ENCODE measurements at places on chromosomes 6 and 20.

- no peak for DNase-seq
These were observed 17.1 kb upstream of the CALHM6 start for GRCh38 chr6:116444092-116444491.

DNA sequence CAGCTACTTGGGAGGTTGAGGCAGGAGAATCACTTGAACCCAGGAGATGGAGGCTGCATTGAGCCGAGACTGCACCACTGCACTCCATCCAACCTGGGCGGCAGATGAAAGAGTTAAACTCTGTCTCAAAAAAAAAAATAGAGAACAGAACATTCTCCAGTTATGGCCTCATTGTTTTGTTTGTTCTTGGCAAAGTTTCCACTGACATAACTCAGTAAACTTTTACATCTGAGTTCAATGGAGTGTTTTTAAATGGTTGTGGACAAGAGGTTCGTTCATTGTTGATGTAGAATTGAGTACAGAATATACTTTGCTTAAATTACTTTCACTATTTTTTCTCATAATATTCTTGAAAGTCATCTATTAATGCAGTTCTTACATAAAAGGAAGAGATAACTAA is 42.2 kb upstream of the IFNGR1 start:
- peak; percentile 34 for DNase-seq

DNA sequence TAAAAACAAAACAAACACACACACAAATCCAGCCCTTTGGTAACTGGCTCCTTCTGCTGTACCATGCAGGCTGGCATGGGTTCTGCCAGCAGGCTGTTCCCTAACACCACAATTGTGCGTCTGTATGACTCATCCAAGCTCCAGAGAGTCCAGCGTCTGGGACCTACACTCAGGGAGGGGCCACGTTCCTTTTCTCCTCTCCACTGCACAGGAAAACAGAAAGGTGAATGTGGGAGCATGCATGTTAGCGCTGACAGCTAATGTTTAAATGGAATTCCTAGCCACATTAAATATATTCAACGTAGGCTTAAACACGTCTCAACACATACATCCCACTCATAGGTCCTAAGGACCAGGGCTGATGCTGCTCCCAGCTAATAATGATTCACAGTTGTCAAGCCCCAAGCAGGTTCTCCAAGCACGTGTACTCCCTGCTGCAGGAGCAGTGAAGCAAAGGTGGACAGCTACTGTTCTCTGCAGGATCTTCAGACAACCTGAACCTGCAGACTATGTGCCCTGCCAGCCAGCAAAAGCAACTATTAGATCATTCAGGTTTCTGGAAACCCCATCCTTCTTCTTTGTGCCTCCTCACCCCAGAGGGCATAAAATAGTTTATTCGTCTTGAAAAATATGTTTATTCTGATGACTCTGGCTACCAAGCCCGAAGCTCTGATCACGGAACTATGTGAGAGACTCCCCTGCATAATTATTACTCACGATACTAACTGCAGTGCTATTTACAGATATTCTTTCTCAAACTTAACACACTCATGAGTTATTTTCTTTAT is 20.9 kb downstream of the MAP1LC3A start:
- DNase-seq: no peak

GRCh38 chr20:47489448-47489872 is 12.2 kb upstream of the NCOA3 start:
- no peak for DNase-seq

GRCh38 chr20:22887796-22888195 is 147.3 kb upstream of the SSTR4 start:
- DNase-seq: no peak

DNA sequence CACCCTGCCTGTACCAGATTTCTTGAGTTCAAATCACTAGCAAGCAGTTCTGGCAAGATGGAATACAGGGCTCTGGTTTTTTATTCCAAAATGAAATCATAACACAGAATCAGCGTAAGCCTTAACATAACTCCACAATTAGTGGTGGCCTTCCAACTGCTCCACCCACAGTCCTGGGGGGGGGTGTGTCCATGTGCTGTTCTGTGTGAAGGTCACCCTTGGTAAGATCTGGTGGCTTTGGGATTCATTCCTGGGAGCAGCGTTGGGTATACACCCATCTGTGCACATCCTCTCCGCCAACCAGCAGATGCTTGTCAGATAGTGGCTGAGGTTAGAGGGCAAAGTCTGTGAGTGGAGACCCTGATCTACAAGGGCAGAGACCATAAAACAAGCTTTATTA is 49.9 kb upstream of the CD83 start:
- no peak for DNase-seq

DNA sequence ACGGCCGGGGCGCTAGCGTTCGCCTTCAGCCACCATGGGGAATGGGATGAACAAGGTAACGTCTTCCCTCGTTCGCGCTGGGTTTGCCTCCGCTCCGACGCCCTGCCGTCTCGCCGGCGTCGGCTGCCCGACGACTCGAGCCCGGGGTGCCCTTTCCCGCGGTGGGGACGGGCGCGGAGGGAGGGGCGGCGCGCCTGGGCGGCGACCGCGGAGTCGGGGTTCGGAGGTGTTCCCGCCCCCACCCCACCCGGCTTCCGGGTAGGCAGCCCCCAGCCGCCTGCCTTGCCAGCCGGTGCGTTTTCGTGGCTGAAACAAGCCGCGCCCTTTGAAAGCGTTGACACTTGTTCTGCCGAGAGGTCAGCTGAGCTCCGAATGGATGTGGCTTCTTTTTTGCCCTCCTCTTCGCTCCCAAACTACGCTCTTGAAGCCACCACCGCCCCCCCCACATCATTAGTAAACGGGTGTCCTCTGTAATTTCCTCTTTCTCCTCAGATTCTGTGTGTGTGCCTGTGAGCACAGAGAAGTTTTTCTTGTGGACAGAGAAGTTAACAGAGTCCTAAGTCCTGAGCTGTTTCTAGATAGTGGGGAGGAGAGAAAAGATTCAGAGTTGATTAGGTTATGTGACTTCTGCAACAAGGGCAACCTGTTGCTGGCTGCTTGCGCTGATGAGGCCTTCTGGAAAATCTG is 362 bp downstream of the DUSP22 start:
- no peak for DNase-seq

- DNase-seq: no peak
These were observed 61.5 kb downstream of the OGFRL1 start for GRCh38 chr6:71349976-71350615.

- no peak for DNase-seq
These were observed 216.8 kb upstream of the DTNBP1 start for GRCh38 chr6:15879371-15880261.

- DNase-seq: no peak
These were observed 94.3 kb downstream of the INSM1 start for GRCh38 chr20:20462185-20462584.

GRCh38 chr20:63942250-63942951 is 13.8 kb downstream of the UCKL1 start:
- no peak for DNase-seq

- no peak for DNase-seq
These were observed 376 bp downstream of the C20orf202 start for GRCh38 chr20:1203630-1204029.

DNA sequence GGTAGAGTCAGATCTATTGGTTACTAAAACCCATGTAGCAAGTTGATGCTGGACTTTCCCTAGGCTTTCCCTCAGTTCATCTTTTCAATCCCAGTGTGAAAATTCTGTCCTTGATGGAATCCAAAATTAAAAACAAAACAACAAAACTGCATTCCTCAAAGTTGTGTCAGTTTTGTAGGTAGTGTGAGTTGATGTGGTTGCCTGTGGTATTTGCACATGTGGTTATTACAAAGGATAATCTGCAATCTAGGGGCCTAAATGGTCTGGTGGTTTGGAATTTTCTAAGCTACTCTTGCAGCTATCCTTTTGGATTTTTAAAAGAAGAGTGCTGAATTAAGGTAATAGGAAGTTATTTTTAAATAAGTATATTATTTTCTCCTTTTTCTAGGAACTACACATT is 132.2 kb upstream of the SCGN start:
- DNase-seq: no peak

GRCh38 chr6:148432462-148433195 is 90.0 kb downstream of the SASH1 start:
- no peak for DNase-seq

DNA sequence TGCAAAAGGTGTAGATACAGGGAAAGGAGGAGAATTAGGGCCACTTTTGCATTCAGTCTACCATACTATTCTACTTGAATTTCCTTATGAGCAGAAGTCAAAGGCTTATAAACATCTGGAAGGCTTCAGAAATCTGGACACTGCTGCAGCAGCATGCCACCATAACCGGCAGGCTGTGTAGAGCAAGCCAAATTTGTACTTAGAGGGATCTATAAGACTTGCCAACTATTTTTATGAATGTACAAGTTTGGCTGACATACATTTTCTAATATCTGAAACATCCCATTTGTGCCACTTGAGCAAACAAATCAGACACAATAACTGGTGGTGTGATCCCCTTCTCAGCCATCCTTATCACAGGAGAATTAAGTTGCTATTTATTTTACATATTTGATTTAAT is 14.0 kb upstream of the PLCB1 start:
- no peak for DNase-seq

- no peak for DNase-seq
These were observed 42.2 kb downstream of the TBC1D7 start for GRCh38 chr6:13286181-13286580.

- no peak for DNase-seq
These were observed at the start of gene R3HDML for GRCh38 chr20:44336725-44337380. TSS of gene R3HDML (plus strand) at chr20:44337043. CDS start at chr20:44337158, 115 bp downstream.

GRCh38 chr20:25178563-25179438 is 16.7 kb upstream of the ENTPD6 start:
- peak; percentile 38 for DNase-seq
